ENCODE measurements at places on chromosomes 11 and 22. TPM values are rescaled to one million over a fixed set of nuclear protein-coding genes. Genes with fewer than 3 reads are reported as not detected.

GRCh38 chr11:61298663-61299244, 3.6 kb upstream of the VWCE start:
- peaks cover 23% of the 10 kb centered on the region for H3K36me3 ChIP-seq
- no peak for DNase-seq
- no peak overlapping the region for H3K4me3 ChIP-seq
- H3K27me3 ChIP-seq = peaks cover 14% of the 10 kb centered on the region
- H3K27ac ChIP-seq = no peak overlapping the region

GRCh38 chr22:26559961-26560575, 29.9 kb downstream of the TPST2 start:
- peaks cover 1% of the 10 kb centered on the region for H3K36me3 ChIP-seq
- no peak overlapping the region for H3K27ac ChIP-seq
- no peak for DNase-seq
- H3K4me1 ChIP-seq = no peaks in the 10 kb centered on the region

DNA sequence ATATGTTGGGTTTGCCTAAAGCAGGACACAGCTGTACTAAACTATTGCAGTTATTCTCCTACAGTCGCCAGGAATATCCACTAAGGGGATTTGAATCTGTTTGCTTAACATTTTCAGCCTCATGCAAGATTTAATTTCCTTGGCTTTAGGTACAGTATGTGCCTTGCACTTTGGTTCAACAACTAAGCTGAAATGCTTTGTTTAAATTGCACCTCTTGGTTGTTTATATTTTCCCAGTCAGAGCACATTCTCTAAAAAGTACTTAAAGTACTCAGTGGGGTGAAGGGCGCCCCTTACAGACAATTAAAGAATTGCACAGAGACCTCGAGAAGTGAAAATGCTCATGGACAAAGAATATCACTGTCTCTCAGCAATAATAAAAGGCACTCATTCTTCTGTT, 107.8 kb upstream of the MTNR1B start:
- H3K27ac ChIP-seq = no peak overlapping the region
- H3K4me3 ChIP-seq = no peak overlapping the region
- H3K27me3 ChIP-seq = peaks cover 8% of the 10 kb centered on the region

DNA sequence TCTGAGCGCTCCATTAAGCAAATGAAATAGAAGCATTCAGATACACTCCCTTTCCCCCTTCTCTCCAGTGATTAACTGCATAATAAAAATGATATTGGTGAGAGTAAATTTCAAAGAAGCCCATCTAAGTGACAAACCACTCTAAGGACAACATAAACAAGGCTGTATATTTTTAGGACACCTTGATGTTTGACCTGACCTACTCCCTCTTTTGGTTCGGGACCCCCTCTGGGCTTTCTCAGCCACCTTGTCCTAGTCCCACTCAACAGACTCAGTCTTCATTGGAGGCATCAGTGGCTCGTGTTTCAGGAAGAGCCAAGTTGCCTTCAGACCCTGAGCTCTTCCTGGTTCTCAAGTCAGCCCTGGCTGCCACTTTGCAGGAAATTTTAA, 182.3 kb upstream of the NCAM1 start:
- DNase-seq = no peak
- no peak overlapping the region for H3K27ac ChIP-seq
- H3K4me1 ChIP-seq = peaks cover 9% of the 10 kb centered on the region
- H3K36me3 ChIP-seq = no peaks in the 10 kb centered on the region
- no peaks in the 10 kb centered on the region for H3K27me3 ChIP-seq

The CEP126 gene
- 3.4 TPM for polyA plus RNA-seq
